Osteocyte (in vitro differentiated cells): ENCODE measurements at places on chromosomes 7 and 10. TPM values are rescaled to one million over a fixed set of nuclear protein-coding genes. Genes with fewer than 3 reads are reported as not detected.

Gene CPED1
- 3.4 and 3.9 TPM in 2 replicates for total RNA-seq

Gene NDUFB2
- total RNA-seq: 177 and 184 TPM in 2 replicates

Gene TDRD1
- total RNA-seq: not detected in 2 replicates

GRCh38 chr7:130838738-130839137 lies 104.7 kb upstream of the KLF14 start:
- no peak overlapping the region for H3K4me3 ChIP-seq
- H3K27me3 ChIP-seq: no peaks in the 10 kb centered on the region
- no peaks in the 10 kb centered on the region for H3K36me3 ChIP-seq
- no peak for DNase-seq

DNA sequence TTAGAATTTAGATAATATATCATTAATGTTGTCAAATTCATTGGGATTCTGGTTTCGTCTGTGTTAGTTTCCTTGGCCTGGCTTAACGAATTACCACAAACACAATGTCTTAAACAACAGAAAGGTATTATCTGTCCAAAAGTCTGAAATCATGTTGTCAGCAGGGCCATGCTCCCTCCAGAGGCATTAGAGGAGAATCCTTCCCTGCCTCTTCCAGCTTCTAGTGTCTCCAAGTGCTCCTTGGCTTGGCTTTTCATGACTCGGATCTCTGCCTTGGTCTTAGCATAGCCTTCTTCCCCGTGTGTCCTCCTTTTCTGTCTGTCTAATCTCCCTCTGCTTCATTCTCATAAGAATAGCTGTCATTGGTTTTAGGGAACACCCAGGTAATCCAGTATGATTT lies 482.5 kb downstream of the SEMA3D start:
- H3K36me3 ChIP-seq: no peaks in the 10 kb centered on the region
- H3K4me1 ChIP-seq: peaks cover 25% of the 10 kb centered on the region
- no peak for DNase-seq
- no peaks in the 10 kb centered on the region for H3K27me3 ChIP-seq
- no peak overlapping the region for H3K27ac ChIP-seq
